ENCODE measurements at places on chromosomes 1 and 21.

GRCh38 chr1:15603050-15603965 is 13.9 kb upstream of the DDI2 start:
- peak; percentile 98 for DNase-seq

DNA sequence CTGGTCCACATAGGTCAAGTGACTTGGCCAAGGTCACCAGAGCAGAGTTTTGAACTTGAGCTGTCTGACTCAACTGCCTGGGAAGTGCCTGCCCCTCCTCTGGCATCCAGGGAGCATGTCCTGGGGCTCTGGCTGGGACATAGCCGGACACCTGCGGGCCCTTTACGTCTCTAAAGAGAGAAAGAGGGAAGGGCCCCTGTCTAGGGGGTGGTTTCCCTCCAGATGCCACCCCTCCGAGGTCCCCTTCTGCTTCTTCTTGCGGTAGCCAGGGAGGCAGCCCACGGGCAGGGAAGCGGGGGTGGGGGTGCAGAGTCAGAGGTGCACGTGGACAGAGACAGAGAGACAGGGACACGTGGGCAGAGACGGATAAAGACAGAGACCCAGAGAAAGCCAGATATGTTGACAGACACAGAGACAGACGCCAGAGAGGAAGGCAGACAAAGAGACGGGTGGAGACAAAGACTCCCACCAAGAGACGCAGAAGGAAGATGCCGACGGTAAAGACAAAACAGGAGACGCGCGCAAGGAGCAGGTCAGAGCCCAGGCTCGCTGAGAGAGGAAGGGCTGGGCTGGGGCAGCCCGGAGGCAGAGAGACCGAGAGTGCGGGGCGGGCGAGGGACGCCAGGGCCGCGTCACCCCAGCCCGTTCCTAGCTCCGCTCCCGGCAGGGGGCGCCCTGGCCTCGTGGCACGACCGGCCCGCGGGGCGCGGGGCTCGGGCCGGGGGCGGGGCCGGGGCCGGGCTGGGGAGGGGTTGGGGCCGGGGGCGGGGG is 458 bp upstream of the ALPL start:
- DNase-seq = peak; percentile 86

DNA sequence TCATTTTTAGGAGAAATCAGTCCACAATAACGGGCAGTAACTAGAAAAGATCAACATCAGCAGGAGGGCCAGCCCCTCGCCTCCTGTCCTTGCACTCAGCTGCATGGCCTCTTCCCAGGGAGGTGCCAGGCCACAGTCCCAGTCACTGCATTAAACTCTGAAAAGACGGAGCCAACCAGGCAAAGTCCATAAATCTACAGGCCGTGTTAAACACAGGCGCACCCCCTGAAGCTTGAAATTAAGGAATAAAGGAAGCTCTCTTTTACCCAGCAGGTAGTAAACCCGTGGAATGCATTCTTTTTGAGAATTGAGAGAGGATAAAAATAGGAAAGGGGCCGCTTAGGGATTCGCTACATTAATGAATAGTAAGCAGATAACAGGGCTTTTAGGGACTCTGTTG is 18.4 kb downstream of the H6PD start:
- no peak for DNase-seq

- DNase-seq = no peak
These were observed 164.8 kb downstream of the PRDM2 start for GRCh38 chr1:13864760-13865159.

- DNase-seq = peak; percentile 22
These were observed 373 bp downstream of the MTF1 start for GRCh38 chr1:37858931-37859506.

- DNase-seq = peak; percentile 55
These were observed 140.9 kb downstream of the MIS18A start for GRCh38 chr21:32137931-32138330.

DNA sequence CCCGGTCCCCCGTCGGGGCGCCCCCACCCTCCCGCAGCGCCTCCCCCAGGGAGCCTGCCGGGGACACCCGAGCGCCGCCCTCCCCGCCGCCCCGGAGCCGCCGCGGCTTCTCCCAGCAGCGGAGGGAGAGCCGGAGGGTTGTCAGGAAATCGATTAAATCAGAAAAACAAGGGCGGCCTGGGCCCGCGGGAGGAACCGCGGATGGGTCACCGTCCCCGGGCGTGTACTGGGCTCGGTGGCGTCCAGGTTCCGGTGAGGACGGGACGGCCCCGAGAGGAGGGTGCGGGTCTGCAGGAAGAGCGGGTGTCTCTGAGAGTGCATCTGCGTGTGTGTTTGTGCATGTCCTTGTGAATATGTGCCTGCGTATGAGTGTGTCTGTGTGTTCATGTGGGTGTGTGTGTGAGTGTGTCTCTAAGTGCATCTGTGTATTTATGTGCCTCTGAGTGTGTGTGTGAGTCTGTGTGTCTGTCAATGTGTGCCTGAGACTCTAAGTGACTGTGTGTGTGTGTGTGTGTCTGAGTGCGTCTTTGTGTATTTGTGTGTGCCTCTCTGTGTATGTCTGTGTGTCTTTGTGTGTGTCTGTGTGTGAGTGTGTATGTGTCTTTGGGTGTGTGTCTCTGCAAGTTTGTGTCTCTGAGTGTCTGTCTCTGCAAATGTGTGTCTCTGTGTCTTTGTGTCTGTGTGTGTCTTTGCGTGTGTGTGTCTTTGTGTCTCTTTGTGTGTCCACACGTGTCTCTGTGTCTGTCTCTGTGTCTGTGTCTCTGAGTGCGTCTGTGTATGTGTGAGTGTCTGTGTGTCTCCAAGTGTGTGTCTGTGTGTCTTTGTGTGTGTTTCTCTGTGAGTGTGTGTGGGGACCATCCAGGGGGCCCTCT is 1.1 kb downstream of the SPSB1 start:
- DNase-seq = peak; percentile 26

- no peak for DNase-seq
These were observed 49.0 kb downstream of the FAM78B start for GRCh38 chr1:166117776-166118175.

DNA sequence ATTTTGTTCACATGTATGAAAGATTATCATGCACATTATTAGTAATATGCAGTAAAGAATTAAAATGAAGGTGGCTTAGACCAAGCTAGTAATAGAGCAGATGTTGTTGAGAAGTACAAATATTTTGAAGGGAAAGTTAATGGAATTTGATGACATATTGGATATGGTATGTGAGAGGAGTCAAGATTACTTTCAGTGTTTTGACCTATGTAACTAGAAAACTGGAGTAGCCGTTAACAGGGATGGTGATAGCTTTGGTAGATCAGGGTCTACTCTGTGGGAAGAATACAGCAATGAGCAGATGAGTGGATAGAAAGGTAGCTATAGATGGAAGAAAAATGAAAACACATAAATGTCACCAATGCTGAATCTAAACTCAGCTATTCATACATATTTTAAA is 163.2 kb upstream of the LRRC7 start:
- no peak for DNase-seq

- DNase-seq = peak; percentile 31
These were observed 5.3 kb upstream of the CDCP2 start for GRCh38 chr1:54158071-54158470.

GRCh38 chr1:154408174-154408777 is 3.1 kb downstream of the IL6R start:
- DNase-seq = no peak

- no peak for DNase-seq
These were observed 108.9 kb upstream of the ADAR start for GRCh38 chr1:154716614-154717527.

GRCh38 chr1:230541306-230541705 is 101.0 kb upstream of the COG2 start:
- no peak for DNase-seq

- DNase-seq = no peak
These were observed 113.7 kb upstream of the PLXNA2 start for GRCh38 chr1:208357644-208358507.

DNA sequence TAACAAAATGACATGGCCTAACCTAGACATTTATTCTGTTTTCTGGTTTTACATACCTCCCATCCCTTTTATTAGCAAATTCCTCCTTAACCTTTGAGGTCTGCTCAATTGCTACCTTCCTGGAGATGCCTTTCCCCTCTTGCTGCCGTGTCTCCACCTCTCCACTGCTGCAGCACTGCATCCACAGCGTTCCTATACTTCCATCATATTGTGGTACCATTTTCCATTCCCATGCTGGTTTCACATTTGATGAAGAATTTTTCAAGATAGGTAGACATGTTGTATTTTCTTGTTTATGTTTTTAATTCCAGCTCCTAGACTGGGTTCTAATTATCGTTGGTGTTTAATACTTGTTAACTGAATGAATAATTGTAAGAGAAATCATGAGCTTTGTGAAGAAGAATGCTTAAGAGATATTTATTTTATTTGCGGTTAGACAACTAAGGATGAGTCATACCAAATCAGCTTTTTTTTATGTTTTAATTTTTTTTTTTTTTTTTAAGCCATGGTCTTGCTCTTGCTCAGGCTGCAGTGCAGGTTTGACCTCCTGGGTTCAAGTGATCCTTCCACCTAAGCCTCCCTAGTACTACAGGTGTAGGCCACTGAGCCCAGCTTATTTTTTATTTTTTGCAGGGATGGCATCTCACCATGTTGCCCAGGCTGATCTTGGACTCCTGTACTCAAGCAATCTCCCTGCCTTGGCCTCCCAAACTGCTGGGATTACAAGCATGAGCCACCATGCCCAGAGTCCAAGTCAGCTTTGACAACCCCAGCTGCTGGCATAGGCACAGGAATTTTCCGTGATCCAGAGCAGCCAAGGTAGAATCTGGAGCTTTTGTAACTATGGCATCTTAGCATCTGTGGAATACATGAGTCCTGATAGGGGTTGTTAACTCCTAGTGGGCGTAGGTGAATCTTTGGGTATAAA is 44.0 kb downstream of the ATP6V1G3 start:
- no peak for DNase-seq

- no peak for DNase-seq
These were observed 160.1 kb downstream of the FASLG start for GRCh38 chr1:172818841-172819527.

- peak; percentile 95 for DNase-seq
These were observed 12.2 kb upstream of the SLC44A3 start for GRCh38 chr1:94807742-94808491.

GRCh38 chr1:30413606-30414005 is 309.8 kb downstream of the MATN1 start:
- no peak for DNase-seq

GRCh38 chr1:5597991-5598823 is 394.0 kb downstream of the NPHP4 start:
- peak; percentile 5 for DNase-seq

GRCh38 chr1:161956097-161956496 is 67.6 kb downstream of the OLFML2B start:
- no peak for DNase-seq

GRCh38 chr1:45026446-45026845 is 14.4 kb downstream of the UROD start:
- no peak for DNase-seq

DNA sequence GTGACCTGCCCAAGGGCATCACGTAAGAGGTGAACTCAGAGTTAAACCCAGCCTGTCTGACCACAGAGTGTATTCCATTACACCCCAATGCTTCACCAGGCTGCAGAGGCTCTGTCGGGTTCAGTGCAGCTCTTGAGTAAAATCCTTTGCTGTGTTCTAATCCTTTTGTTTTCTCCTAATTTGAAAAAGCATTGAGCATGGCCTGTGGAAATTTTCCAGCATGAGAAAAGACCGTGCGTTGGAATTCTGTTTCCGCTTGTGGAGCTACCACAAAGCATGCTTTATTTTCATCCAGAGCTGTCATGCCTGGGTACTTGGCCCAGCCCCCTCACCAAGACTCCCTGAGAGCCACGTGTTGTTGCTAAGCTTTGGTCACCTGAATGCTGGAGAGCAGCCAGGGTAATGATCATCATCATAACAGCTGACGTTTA is 317.6 kb downstream of the PRDM2 start:
- no peak for DNase-seq

DNA sequence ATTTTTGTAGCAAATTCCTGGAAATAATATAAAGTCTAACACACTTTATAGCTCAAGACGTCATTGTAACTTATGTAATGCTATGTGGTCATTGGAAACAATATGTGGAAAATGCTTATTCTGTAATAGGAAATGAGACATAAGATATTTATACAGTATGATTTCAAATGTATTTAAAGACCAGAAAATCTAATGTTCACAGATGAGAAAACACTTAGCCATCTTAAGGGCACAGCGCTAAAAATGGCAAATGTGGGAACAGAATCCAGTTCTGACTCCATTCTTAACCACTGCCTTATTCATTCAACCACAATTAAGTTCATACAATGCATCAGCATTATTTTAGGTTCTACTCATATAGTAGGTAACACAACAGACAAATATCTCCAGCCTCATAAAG is 12.5 kb downstream of the CSDE1 start:
- DNase-seq = no peak

DNA sequence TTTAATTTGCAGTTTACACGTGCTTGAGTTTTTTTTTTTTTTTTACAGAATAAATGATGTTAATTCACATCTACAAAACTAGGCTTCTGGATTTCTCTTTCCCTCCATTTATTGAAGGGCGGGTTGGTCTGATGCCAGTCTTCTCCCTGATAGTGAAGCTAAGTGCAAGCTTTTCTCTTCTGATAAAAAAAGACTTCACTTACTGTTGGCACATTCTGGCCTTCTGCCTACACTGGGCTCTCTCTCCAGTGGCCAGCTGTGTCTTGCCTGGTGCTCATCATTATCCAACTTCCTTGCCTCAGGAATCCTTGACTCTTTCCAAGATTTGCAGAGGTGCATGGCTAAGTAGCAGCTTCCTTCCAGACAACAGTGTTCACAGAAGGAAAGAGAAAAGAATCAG is 7.6 kb upstream of the RAP1A start:
- DNase-seq = peak; percentile 97

GRCh38 chr1:80003250-80003649 is 996.7 kb upstream of the ADGRL4 start:
- DNase-seq = no peak

- no peak for DNase-seq
These were observed 26.9 kb downstream of the NENF start for GRCh38 chr1:212459656-212460055.

DNA sequence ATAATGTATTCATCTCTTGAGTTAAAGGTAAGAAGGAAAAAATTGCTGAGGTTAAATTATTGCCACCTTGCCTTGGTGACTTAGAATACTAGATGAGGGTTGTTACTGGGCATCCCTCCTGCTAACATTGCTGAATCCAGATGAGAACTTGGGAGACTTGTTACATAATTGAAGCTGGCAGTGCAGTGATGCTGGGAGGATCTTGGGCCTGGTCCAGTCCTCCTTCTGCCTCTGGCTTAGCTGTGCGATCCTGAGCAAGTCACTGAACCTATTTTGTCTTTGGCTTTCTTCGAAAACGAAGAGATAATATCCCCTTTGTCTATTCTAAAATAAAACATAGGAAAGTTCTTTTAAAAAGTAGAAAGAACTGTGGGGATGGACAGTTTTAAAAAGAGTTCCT is 244.9 kb upstream of the NRIP1 start:
- no peak for DNase-seq

- peak; percentile 43 for DNase-seq
These were observed 27.9 kb downstream of the ARHGEF16 start for GRCh38 chr1:3482378-3482849.

Measured in hematopoietic multipotent progenitor cell treated with erythropoietin and hydrocortisone succinate and interleukin-3 and kit ligand, for 6 days (in vitro differentiated cells).